ENCODE measurements at places on chromosomes 5 and 9. TPM values are rescaled to one million over a fixed set of nuclear protein-coding genes. Genes with fewer than 3 reads are reported as not detected.

The MEGF10 gene
- not detected for total RNA-seq

GRCh38 chr9:40884072-40884901 lies 244.2 kb downstream of the FOXD4L6 start:
- no peak for DNase-seq

The SLC36A3 gene
- total RNA-seq: not detected

The PAPPA gene
- total RNA-seq: not detected

DNA sequence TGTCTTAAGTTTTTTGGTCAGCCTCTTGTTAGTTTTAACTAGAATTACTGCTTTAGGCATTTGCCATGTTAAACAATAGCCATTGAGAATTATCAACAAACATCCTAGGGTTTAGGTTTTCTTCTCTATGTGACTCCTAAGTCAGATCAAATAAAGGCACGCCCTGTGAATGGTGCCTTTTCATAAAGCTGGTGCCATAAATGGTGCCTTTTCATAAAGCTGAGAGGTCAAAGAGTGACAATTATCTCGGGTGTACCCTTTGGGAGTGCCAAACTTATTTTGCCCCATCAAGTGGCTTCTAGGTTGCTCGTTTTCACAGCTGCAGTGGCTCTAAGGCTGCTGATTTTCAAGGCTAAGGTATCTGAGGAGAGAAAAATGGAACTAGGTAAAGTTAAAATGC lies 391.6 kb downstream of the DMRTA1 start:
- no peak for DNase-seq

Measured in activated CD8-positive, alpha-beta memory T cell treated with anti-CD3 and anti-CD28 coated beads, Interleukin-2, amount 10 ng/mL, durations not matched to agents 7 days and 5 days (primary cell).